Caudate nucleus (tissue), 63 donors: ENCODE measurements at places on chromosomes 5 and 9.

DNA sequence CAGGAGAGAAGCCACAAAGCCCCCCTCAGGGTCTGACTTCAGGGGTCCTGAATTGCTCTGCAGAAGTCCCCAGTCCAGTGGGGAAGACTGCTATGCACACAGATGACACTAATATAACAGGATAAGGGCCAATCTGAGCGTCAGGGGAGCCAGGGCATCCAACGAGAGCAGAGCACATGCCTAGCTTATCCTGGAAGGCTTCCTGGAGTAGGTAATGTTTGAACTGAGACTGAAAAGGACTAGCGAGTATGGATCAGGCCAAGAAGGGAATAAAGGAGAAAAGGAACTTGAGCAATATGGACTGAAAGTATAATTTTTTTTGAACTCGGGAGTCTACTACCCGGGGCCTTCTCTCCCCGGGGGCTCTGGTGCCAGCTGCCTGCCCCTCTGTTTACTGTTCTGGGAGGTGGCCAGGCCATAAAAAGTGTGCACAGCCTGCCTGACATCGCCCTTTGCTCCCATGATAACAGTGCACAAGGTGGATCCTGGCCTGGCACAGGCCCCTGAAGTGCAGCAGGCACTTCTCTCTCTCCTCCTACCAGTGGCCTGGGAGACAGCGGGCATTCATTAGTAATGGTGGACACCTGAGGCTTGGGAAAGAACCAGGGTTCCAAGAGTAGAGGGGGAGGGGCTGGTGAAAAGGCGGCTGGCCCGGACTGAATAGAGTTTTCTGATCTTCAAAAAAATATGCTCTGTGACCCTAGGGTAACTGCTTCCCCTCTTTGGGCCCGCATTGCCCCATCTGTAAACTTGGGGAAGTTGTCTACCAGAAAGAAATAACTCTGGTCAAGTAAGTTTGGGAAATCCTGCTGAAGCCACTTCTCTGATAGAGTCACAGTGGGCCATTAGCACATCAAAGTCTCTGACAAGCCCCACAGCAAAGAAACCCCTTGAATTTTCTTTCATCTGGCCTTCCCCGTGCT, 4.6 kb upstream of the SLC6A7 start:
- no peak for DNase-seq

DNA sequence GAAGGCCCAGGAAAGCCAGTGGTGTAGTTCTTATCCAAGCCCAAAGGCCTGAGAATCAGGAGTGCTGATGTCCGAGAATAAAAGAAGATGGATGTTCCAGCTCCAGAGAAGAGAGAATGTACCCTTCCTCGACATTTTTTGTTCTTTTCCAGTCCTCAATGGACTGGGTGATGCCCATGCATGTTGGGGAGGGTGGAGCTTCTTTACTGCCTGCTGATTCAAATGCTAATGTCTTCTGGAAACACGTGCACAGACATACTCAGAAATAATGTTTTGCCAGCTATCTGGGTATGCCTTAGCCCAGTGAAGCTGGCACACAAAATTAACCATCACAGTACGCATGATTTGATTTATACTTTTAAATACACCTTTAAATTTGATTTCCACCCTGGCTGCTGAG, 61.5 kb upstream of the FOXE1 start:
- no peak for DNase-seq

GRCh38 chr5:169583424-169584220, at the start of gene SPDL1:
Gene SPDL1, plus strand, starts transcription at chr5:169583773. Its CDS starts 4,644 bp downstream, at chr5:169588417.
- peak; percentile 89 for DNase-seq

GRCh38 chr5:137015540-137016116, 483.5 kb downstream of the SPOCK1 start:
- DNase-seq = no peak

- no peak for DNase-seq
Observed at GRCh38 chr9:69497816-69498215, 172.8 kb downstream of the ENTREP1 start.

GRCh38 chr5:177232761-177233160, 70.8 kb downstream of the RAB24 start:
- DNase-seq = no peak

GRCh38 chr9:19028835-19029451, 4.1 kb downstream of the SAXO1 start:
- no peak for DNase-seq

DNA sequence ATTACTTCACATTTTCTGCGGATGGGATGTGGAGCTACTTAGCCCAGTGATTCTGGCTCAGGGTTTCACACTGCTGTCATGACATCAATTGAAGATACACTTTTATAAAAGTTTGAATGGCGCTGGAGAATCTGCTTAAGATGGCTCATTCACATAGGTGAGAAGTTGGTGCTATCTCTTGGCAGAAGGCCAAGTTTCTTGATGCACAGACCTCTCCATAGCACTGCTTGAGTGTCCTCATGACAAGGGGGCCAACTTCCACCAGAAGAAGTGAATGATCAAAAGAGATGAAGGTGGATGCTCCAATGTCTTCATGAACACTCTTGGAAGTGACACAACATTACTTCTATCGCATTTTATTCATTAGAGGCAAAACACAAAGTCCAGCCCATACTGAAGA, 403.7 kb upstream of the CCNG1 start:
- no peak for DNase-seq

GRCh38 chr5:66169534-66169933, 25.4 kb downstream of the SREK1 start:
- DNase-seq = no peak

- no peak for DNase-seq
Observed at GRCh38 chr5:56494300-56494731, 261.2 kb upstream of the ANKRD55 start.

GRCh38 chr9:104456831-104457230, 47.2 kb upstream of the OR13F1 start:
- no peak for DNase-seq

- DNase-seq = no peak
Observed at GRCh38 chr9:121240472-121241135, 27.4 kb upstream of the GSN start.

GRCh38 chr9:128026255-128026772, 40.8 kb downstream of the NAIF1 start:
- no peak for DNase-seq

GRCh38 chr5:93503598-93504067, 77.4 kb downstream of the NR2F1-AS1 start:
- DNase-seq = no peak

GRCh38 chr9:92342825-92343488, 17.2 kb downstream of the CENPP start:
- DNase-seq = no peak

DNA sequence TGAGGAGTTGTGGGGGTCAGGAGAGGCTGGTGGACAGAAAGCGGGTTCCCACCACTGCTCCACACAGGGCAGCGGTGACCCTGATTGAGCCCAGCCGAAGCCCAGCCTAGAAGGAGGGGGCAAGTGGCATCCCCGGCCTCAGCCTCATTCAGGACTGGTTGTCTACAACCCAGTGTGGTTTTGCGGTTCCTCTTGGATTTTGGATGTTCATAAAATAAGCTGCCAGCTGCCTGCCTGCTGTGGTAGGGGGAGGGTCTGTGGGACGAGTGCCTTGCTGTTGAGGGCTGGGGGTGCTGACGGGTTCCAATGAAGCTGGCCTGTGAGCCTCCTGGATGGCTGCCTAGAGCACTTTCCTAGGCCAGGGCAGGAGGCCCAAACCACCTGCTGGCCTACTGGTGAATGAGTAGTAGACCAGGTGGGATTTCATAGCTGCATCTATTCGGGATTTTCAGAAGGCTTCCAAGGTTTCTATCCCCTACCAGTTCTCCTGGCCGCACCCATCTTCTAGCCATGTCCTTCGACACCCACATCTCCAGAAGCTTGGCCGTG, 102.4 kb downstream of the NDFIP1 start:
- DNase-seq = no peak

DNA sequence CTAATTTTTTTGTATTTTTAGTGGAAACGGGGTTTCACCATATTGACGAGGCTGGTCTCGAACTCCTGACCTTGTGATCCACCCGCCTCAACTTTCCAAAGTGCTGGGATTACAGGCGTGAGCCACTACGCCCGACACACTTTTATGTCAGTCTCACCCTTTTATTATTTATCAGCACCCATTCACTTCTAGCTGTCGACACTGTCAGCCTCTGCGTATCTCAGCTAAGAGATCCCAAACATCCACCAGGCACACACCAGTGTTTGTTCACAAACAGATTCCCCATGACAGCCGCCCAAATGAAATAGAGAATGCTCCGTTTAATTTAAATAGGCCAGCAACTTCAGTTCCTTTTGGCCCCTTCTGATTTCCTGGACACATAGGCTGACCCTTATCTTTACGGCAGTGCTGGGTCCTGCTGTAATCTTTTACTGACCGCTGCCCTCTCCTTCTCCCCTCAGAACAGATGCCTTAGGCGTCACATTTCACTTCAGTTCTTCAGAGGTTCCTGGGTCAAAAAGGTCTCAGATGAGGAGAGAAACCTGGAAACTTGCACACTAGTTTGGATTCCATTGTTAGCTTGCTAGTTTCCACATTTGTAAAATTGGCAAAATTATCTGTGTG, 43.1 kb upstream of the CKMT2 start:
- DNase-seq = no peak

- DNase-seq = no peak
Observed at GRCh38 chr5:104635227-104635626, 1072.6 kb upstream of the NUDT12 start.

DNA sequence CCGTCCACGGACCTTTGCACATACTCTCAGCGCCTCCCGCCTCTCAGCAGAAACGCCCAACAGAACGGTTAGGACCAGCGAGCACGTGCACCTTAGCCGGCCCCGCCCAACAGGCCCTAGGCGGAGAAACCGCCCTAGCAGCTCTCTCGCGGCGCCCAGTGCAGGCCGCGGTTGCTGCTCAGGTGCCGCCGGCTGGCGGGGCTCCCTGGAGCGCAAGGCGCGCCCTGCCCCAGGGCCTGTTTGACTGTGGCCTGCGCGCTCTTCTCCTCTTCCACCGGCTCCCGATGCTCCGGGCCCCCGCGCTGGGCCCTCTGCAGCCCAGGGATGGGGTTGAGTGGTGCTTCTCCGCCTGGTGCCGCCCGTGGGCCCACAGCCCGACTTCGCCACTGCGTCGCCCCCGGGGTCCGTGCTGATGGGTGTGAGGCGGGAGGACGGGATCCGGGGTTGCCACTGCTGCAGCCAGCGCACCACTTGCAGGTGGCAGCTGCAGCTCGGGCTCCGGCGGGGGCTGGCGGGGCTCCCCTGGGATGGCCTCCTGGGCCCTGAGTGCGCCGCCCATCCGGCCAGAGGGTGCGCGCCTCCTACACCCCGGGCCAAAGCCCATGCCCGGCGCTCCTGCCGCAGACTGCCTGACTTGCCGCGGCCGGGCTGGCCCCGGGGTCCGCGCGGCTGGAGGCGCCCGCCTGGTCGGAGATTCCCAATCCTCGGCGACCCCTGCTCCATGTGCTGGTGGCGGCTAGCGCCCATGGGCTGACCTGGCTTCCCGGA, 1889.4 kb upstream of the CDH9 start:
- no peak for DNase-seq

DNA sequence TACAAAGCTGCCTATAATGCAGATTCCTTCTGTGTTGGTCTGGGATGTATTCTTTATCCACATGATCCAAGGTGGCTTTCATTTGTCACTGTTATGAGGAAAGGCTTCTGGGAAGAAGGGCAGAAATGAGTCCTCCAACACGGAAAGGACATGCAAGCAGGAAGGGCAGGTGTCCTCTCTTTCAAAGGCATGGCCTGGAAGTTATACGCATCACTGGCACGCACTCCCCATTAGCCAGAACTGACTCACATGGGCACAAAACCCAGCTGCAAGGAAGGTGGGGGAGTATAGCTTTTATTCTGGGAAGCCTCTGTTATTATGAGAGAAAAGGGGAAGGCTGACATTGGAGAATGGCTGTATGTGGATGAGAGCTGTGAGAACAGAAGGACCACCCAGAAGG, 141.3 kb upstream of the ZNF618 start:
- DNase-seq = no peak

DNA sequence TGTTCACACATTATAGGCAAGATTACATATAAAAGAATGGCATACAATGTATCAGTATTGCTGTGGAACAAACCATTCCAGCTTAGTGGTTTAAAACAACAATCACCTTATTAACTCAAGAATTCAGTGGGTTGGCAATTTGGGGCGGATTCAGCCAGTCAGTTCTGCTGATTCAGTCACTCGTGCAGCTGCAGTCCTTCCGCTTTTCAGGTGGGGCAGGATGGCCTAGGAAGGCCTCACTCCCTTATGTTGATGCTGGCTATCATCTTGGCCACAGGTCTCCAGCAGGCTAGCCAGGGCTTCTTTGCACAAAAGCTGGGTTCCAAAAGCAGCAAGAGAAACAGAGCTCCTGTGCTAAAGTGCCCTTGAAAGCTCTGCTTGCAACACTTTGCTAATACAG, 150.6 kb downstream of the MCTP1 start:
- DNase-seq = no peak

DNA sequence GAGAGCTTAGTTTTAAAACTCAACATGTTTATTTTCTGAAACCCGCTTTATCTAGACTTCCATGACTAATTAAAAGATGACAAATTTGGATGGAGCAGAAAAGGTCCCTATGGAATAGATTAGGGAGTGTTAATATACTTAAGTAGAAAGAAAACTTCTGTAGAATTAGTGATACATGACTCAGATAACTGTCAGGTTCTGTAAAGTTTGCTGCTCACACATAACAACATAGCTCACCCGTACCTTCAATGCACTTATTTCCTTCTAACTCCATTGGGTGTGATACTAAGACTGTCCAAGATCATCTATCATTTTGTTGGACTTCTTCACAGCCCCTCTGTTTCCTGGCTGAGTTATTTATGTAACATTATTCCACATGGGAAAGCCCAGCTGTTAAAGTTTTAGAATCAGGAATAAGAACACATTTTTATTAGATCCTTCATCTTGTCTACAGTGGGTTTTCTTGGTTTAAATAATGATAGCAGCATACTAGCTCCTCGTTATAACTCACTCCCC, 27.8 kb downstream of the TMEM167A start:
- DNase-seq = no peak

DNA sequence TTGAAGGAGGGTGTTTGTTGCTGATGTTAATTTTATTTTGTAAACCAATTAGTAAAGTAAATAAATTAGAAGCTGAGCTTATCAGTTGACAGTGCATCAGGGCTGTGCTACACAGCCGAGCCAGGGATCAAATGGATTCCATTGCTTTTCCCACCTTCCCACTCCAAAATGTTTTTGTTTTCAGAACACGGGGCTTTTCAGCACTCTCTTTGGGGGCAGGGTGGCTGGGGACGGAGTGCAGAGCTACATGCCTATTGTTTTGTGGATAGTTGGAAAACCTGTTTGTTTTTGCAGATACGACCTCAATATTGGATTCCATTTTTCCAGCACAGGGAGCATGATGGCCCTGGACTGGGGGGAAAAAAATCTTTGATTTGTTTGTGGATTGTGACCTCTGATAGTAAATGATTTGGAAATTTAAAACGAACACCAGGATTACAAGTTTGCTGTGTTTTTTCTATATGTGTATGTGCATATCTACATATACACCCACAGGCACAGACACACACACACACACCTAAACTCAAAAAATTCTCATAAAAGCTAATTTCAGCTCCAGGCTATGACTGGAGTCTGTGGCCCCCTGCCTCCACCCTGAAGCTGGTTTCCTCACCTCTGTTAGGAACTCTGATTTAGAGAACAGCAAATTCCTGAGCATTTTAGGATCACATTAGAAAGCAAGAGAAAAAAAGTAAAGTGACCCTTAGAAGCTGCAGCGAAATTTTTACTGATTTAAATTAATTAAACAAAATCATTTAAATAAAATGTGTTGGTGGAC, 371.7 kb upstream of the IRX2 start:
- DNase-seq = no peak

GRCh38 chr5:109819878-109820277, 130.2 kb downstream of the MAN2A1 start:
- no peak for DNase-seq

- DNase-seq = peak; percentile 84
Observed at GRCh38 chr5:169895926-169896325, 84.4 kb downstream of the INSYN2B start.

- no peak for DNase-seq
Observed at GRCh38 chr5:144773628-144774027, 603.0 kb downstream of the KCTD16 start.
